ENCODE measurements at places on chromosomes 16 and 17. TPM values are rescaled to one million over a fixed set of nuclear protein-coding genes. Genes with fewer than 3 reads are reported as not detected.

The TBC1D3B gene
- 8.9 TPM for total RNA-seq

- DNase-seq = no peak
These were observed 4.0 kb upstream of the MRPS34 start for GRCh38 chr16:1776991-1777374.

GRCh38 chr17:61248399-61248798 lies 151.2 kb upstream of the TBX2 start:
- DNase-seq = no peak

DNA sequence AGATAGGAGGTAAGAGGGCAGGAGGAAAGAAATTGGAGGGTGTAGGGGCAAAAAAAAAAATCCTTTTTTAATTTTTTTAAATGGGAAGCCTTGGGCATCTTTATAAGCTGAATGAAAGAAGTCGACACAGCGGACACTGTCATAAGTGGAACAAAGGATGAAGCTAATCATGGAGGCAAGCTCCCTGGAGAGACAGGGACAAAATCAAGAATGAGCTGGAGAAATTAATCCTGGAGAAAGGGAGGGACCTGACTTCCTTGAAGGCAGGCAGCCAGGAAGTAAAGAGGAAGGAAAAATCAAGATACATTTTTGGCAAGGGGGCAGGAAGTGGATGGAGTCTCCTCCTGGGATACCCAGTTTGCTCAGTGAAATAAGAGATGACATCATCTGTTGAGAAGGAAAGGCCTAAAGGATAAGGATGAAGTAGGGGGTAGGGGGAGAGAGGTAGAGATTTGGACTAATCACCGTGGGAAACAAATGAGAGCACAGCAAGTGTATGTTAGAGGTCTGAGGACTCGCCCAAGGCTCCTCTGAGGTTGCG lies 179.3 kb downstream of the SLC39A11 start:
- DNase-seq = no peak

The NARF gene
- 55.5 TPM for total RNA-seq

- DNase-seq = peak; percentile 86
These were observed 755 bp downstream of the PIEZO1 start for GRCh38 chr16:88784074-88784855.

DNA sequence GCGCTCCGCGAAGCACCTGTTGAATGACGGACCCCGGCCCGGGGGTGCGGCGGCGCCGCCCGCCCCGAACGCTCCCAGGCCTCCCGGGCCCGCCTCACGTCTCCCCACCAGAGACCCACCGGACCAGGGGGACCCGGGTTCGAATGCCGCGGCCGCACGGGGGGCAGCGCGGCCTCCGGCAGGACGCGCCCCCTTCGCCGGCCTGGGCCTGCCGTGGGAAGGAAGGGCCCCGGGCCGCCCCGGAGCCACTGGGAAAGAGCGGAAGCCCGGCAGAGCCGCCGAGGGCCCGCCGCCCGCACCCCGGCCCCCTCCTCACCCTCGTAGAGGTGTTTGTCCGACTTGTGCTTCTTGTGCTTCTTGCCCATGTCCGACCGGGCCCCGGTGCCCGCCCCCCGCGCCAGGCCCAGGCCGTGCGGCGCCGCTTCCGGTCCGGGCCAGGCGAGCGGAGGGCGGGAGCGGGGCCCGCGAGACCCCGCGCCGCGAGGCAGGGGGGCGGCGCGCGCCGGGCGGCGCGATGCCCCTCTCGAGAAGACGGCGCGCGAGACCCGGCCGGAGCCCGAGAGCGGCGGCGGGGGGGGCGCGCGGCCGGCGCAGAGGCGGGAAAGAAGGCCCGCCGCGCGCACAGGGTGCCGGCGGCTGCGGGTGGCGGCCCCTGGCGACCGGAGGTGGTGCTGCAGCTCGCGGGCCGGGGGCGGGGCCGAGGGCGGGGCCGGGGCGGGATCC lies at the start of gene BRD7:
Gene BRD7 (minus strand): TSS at position 579 of the 723 bp plus-strand sequence. CDS start 214 bp downstream, at position 365.
- DNase-seq = peak; percentile 72

GRCh38 chr16:17270683-17271109 lies 200.1 kb downstream of the XYLT1 start:
- DNase-seq = no peak

DNA sequence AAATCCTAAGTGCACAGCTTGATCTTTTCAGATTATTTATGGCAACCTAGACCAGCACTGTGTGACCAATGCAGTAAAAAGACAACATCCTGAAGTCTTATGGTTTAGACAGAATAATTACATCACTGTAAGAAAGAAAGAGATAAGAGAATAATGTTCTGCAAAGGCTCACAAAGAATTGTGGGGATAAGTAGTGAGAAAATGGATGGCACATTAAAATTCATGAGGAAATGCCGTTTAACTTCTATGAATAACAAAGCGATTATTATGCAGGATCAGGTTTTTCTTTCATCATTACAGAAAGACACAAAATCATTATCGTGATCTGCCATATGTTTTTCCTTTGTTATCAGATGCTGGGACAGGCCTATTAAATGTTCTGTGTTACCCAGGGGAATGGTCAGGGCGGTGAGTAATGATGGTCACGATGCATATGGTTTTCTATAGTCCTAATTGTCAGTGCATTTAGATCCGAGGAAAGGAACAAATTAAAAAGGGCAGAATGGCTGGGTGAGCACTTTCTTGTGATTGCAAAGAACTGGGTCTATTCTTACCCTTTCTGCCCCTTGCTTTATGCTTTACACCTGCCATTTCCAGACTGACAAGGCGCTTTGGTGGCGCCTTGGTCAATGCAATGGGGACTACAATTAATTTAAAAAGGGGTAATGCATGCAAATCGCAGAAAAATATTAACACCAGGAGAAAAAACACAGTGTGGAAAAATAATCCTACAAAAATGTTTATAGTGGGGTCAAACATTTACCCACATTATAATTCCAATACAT lies 18.1 kb upstream of the DHX40 start:
- DNase-seq = no peak

DNA sequence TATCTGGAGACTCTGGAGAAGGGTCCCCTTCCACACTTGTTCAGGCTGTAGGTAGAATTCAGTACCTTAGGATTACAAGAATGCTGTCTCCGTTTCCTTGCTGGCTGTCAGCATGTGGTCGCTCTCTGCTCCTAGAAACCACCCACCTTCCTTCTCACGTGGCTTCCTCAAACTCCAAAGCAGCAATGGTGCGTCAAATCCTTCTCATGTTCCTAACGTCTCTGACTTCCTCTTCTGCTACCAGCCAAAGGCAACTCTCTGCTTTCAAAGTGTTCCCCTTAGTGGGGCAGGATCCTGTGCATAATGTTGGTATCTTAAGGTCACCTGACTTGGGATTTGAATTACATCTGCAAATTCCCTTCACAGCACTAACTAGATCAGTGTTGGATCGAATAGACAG lies 30.9 kb upstream of the DYNLRB2 start:
- no peak for DNase-seq

The OTOP2 gene
- total RNA-seq = not detected

- no peak for DNase-seq
These were observed 397.7 kb upstream of the PMFBP1 start for GRCh38 chr16:72569677-72570076.

DNA sequence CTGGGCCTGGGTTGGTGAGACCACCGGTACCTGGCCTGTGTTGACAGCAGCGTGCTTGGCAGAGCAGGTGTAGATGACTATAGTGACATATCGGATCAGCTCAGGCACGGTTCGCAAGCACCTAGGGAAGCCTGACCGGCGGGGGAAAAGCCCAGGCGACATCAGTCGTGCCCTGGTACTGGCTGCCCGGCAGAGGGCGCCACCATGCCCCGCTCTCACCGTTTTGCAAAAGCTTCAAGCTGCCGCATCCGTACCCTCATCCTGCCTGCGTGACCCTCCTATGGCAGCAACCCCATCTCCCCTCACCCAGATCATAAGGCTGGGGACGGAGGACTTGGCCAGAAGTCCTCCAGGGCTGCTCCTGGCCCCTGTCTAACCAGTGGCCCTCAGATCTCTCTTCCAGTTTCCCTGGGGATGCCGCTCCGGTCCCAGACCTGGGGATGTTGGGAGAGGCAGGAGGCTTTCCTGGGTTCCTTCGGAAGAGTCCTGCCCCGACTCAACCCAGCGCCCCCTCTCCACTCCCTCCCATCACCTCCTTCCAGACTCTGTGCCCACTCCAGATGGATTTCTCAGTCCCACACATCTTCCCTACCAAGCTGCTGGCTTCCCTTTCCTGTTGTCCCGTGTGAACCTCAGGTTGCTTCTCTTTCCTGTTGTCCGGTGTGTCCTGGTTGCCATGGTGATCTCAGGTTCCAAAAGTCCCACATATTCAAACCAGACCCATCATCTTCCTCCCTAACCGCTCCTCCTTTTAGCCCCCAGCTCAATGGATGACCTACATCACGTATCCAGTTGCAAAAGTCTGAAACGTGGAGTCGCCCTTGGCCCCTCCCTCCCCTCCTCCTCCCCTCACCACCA lies 13.7 kb downstream of the ALOX12B start:
- peak; percentile 82 for DNase-seq

All from sciatic nerve (tissue), 2 donors.